ENCODE measurements at places on chromosomes 7 and 10. TPM values are rescaled to one million over a fixed set of nuclear protein-coding genes. Genes with fewer than 3 reads are reported as not detected.

GRCh38 chr7:3955026-3955425 is 654.0 kb downstream of the SDK1 start:
- DNase-seq: no peak

DNA sequence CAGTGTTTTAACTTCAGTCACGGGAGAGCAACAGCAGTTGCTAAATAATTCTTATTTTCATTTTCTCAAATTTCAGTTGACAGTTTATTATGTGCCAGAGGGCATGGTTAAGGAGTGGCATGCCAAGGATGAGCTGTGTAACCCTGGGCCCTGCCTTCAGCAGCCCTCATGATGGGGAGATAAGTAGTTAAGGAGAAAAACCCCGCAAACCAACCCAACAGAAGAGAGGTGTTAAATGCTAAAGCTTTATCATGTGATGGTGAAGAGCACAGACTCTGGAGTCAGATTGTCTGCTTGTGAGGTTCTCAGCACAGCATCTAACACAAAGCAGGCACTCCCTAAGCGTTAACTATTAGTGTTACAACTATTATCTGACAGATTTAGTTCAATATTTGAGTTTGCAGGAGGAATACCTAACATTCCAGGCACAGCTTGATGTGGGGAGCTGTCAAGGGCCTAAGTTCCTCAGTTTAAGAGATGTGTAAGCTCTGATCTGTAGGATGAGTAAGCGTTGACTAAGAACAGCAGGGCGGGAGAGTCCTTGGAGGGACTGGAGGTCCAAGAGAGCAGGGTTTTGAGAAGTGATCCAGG is 29.6 kb downstream of the STAM start:
- peak; percentile 77 for DNase-seq

- DNase-seq: no peak
These were observed at the start of gene ARID5B for GRCh38 chr10:61900829-61901792. ARID5B (plus strand) TSS chr10:61901699; CDS start chr10:61901710, 11 bp downstream.

- no peak for DNase-seq
These were observed 22.6 kb downstream of the PLAC9 start for GRCh38 chr10:80154978-80155695.

Gene FUOM
- total RNA-seq: 39.6 TPM
